ENCODE measurements at places on chromosomes 12 and 14.
A peak's percentile ranks its signal among the peaks of the same experiment; 100 is the strongest.

DNA sequence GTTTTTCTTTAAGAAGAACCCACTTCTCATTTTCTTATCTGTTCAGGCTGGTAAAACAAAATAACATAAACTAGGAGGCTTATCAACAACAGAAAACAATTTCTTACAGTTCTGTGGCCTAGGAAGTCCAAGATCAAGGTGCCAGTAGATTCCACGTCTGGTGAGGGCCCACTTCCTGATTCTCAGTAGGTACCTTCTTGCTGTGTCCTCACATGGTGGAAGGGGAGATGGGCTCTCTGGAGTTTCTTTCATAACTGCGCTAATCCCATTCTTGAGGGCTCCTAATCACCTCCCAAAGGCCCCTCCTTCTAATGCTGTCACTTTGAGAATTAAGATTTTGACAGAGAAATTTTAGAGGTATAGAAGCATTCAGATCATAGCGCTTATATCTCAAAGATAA lies 33.4 kb downstream of the TXNRD1 start:
- DNase-seq, result no peak

DNA sequence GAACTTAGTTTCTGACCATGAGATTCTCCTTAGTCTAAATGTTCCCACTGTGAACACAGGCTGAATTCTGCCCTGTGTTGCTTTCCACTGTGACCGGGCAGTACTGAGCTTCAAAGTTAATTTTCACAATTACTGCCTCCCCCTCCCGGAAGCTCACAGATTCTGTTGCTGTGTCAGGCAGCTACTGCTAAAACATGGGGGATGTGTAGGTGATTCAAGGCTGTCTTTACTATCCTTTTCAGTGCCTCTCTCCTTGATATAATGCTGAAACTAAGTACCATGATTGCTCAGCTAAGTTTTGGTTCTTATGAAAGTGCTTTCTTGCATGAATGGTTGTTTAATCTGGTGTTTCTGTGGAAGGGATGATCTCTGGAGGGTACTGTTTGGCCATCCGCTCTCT lies 428.3 kb upstream of the NOVA1 start:
- DNase-seq, result no peak

DNA sequence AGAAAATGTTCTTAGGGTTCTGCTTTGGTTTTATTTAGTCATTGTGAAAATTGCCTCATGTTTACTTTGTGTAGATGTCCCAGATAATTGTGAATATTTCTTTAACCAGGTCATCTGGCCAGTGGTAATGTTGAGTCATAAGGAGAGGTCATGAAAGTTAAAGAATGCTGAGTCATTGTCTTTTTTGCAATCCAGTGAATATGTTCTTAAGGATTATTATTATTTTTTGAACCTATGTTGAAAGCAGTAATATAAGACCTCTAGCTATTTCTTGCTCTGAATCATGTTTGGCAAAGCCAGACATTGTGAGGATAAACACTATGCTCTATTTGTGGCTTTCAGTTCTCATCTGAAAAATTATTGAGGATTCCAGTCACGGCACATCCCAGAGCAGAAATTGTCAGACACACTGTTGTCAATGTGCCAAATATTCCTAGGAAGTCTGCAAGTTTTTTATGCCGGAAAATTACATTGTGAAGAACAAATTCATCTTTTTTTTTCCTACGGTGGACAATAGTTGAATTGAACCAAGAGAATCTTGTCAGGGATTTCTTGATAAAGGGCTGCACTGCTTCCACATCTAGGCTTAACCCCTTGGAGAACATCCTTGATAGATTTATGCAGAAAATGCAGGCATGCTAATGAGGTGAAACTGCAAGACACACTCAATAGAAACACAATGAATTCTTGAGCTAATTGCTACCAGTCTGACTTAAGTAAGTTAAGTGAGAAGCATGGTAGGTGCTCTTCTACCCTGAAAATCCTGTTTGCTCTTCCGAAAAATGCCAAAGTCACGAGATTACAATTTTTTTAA lies 369.6 kb downstream of the ATP23 start:
- DNase-seq, result peak; percentile 93

GRCh38 chr12:38456537-38457120 lies 140.1 kb downstream of the ALG10B start:
- DNase-seq, result no peak

- peak; percentile 8 for DNase-seq
These were observed 28.8 kb upstream of the BHLHE41 start for GRCh38 chr12:26153421-26154154.

GRCh38 chr14:93987376-93987775 lies 9.7 kb upstream of the CCDC197 start:
- DNase-seq, result no peak

DNA sequence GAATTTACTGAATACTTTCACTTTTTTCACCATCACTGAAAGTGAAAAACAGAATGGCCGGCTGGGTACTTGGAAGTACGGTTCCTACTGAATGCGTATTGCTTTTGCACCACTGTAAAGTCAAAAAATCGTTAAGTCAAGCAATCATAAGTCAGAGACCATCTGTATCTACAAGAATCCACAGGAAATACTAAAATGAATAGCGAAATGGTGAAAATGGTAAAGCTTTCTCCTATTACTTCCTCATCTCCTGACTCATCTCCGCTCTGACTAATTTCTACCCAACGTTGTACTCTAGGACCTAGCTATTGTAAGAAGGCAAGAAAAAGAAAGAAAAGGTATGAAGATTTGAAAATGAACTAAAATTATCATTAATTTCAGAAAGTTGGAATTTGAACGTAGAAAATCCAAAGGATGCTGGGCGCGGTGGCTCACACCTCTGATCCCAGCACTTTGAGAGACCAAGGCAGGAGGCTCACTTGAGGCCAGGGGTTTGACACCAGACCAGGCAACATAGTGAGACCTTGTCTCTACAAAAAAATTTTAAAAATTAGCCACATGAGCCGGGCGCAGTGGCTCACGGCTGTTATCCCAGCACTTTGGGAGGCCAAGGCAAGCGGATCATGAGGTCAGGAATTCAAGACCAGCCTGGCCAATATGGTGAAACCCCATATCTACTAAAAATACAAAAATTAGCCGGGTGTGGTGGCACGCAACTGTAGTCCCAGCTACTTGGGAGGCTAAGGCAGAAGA lies 5.3 kb upstream of the CDCA4 start:
- no peak for DNase-seq

DNA sequence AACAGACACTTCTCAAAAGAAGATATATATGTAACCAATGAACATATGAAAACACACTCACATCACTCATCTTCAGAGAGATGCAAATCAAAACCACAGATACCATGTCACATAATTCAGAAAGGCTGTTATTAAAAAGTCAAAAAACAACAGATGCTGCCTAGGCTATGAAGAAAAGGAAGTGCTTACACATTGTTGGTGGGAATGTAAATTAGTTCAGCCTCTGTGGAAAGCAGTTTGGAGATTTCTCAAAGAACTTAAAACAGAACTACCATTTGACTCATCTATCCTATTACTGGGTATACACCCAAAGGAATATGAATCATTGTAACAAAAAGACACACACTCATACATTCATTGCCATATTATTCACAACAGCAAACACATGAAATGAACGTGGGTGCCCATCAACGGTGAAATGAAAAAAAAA lies 35.1 kb downstream of the EIF2S3B start:
- DNase-seq, result no peak

DNA sequence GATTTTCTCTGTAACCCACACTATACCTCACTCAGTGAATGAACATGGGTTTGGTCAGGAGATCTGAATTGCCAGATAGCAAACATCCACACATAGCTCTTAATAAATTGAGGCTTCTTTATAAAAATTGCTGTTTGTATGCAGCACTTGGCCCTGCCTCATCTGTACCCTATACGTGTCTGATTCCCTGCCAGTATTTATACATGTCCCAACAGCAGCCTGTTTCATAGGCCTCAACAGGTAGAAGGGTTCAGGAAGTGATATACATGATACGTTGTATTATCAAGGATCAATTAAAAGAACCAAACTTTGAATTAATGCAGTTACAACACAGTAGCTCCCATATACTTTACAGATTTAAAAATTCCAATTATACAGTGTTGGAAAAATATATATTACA lies 32.3 kb downstream of the RASSF9 start:
- no peak for DNase-seq

DNA sequence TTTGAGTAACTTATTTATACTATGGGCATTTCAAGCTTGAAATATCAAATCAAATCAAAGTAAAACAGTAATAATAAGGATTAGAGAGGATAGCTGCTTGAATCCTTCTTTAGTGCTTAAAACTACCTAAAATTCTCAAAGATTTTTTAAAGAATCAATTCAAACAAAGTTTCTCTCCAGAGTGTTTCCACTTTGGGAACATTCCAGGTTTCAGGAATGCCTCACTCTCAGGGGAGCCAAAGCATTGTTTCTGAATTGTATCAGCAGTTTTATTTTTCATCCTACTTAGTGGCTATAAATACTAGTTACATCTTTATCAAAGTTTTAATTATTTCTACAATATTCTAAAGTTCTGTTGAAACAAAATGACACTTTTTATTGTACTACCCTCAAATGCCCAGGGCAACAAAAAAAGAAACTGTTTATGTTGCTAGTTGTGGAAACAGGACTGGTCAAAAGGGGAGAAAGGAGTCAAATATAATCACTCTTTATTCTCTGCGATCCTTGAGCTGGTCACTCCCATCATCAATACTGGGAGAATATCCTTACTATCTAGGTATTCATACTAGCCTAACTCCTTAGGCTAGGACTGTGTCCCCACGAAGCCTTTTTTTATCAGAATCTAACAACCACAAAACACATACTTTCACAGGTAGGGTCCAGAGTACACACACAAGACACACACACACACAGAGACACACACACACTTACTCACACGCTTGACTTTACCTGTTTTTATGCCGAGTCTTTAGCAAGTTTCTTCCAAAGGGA lies 598 bp downstream of the RASSF9 start:
- no peak for DNase-seq

DNA sequence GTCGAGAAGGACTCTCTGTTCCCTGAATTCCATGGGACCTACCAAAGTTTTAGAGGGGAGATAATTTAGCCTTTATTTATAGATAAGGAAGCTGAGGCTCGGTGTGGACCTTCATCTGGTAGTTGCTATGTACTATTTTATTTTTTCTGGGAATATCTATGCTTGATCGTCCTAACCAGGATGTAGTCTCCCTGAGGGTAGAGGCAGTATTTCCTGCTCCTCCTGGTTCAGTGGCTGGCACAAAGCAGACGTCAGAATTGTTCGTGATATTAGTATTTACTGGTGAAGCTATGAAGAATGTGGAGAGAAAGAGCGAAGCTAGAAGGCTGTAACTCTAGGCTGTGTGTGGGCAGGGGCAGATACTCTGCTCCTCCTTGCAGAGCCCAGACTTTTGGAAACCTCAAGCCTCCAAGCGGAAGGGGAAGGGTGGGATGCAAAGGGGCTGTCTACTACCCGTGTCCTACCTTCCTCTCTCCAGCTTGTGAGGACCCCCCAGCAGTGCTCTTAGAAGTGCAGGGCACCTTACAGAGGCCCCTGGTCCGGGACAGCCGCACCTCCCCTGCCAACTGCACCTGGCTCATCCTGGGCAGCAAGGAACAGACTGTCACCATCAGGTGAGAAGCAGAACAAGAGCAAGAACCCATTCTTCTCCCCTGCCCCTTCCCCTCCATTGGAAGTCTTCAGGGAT lies 1.4 kb downstream of the LRP10 start:
- no peak for DNase-seq

DNA sequence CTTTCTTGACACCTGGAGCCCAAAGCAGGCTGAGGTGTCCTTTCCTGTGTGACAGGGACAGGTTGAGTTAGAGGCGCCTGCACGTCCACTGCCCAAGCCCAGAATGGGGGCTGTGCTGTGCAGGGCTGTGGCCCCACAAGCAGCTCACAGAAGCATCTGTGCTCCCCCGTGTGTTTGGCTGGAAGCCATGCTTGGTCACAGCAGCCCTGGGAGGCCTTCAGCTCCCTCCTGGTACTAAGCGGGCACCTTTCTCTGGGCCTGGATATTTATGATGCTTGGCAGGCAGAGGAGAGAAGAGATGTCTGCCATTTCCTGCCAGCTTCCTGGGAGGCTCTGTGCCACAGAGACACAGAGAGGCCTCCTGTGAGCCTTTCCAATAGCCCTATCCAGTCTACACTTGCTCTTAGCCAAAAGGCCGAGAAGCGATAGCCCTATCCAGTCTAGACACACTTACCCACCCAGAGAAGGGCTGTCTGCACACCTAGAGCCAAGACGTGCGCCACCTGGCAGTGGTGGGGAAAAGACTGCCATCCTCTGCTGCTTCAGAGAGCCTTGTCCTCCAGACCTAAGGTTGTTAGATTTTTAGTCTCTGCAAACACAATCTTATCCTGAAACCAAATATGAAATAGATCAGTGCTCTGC lies 117.4 kb downstream of the GCH1 start:
- no peak for DNase-seq

GRCh38 chr12:93894391-93895088 lies 217.4 kb downstream of the CRADD start:
- DNase-seq, result no peak

DNA sequence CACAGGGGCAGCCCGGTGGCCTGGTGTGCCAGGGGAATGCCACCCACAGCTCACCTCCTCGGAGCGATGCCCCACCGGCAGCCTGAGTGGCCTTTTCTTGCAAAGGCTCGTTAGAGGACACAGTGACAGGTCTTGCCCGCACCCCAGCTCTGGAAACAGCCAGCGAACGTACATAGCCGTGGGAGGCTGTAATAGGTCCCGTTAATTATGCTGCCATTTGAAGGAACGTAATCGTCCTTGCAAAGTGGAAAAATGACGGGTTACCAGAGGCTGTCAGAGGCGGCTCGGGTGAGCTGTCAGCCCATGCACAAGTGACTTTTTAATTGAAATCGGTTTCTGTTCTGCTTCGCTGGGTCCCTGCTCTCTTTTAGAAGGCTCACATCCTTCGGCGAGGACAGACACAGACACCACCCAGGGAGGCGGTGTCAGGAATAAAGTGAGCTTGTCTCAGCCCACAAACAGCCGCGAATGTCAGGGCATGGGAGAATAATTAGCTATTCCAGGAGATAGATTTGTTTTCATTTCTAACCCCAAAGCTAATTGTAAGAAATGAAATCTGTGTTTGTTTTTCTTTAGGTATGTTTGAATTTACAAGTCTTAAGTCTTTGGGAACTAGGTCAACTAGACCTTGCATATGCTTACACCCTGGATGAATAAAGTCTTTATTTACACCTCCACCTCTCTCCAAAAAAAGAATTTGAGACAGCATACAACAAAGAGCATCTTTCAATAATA lies 77.2 kb upstream of the RFLNA start:
- DNase-seq, result no peak

DNA sequence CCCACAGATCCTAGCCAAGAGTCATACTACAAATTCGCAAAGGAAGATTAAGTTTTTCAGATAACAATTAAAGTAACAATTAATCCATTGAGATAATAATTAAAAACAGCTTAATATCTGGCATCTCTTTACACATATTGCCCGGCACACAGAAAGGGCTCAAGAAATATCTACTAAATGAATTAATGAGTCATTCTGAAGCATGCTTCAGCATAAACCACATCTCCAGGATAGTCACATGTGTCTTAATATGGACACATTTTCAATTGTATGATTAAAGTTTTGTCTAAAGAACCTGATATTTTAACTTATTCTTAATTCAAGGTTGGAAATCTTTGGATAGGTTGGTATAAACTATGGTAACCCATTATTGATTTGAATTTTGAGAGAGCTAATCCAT lies 9.6 kb downstream of the ITPR2 start:
- no peak for DNase-seq

Measured in NCI-H460 (cell line).